AG08396 (cell line): ENCODE measurements at places on chromosomes 5 and 9.

DNA sequence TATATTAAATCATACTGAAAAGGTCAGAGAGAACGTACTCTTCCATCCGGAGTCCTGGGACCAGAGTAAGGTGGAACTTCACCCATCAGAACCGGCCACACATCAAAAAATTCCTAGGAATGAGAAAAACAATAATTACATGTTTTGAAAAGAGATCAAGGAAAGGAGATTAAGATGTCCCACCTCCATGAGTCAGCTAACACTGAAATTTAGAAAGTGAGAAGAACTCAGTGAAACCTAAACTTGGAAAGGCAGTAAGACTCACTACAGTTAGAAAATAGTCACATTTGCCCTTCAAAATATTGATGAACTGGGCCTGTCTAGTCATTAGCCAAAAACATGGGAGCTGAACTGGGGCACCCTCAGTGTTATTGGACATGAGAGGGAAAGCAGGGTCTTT, 23.0 kb downstream of the PDE6A start:
- DNase-seq = no peak

GRCh38 chr9:4686112-4686511, 6.7 kb downstream of the CDC37L1 start:
- no peak for DNase-seq

- no peak for DNase-seq
These were observed 159.0 kb upstream of the SLC12A2 start for GRCh38 chr5:127924606-127925005.

DNA sequence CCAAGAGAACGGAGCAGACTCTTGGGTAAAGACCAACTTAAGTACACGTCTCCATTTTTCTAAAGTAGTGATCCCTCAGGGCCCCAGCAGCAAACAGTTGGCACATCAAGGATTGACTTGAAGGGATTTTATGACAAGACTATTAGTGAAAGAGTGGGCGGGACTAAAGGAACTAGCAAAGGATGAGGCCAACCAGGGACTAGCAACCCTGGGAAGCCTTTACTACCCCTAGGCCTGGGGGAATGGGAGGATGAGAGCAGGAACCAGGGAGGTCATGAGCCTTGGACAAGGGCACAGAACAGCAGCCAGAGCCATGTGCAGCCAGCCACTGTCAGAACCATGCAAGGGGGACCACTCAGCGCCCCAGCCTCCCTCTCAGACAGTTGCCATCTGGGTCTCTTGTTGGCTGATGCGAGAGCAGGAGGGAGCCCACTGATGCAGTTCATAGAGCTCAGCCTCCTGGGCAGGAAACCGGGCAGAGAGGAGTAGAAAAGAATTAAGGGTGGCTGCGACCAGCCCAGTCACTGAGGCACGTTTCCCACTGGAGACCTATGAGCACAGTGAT, 28.1 kb downstream of the TGFBI start:
- no peak for DNase-seq

- no peak for DNase-seq
These were observed 187.3 kb downstream of the EFNA5 start for GRCh38 chr5:107483231-107484024.

GRCh38 chr9:76882686-76883085, 23.2 kb downstream of the PRUNE2 start:
- no peak for DNase-seq

DNA sequence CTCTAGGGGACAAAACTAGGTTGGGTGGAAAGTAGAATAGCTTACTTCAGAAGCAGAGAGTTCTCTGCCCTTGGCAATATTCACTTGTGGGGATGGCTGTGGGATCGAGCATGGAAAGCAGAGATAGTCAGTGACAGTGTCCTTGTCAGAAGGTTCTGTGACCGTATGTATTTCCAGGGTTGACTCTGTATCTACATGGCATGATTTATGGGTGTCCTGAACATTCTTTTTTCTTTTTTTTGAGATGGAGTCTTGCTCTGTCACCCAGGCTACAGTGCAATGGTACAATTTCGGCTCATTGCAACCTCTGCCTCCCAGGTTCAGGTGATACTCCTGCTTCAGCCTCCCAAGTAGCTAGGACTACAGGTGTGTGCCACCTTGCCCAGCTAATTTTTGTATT, 77.4 kb upstream of the LHFPL2 start:
- DNase-seq = no peak

DNA sequence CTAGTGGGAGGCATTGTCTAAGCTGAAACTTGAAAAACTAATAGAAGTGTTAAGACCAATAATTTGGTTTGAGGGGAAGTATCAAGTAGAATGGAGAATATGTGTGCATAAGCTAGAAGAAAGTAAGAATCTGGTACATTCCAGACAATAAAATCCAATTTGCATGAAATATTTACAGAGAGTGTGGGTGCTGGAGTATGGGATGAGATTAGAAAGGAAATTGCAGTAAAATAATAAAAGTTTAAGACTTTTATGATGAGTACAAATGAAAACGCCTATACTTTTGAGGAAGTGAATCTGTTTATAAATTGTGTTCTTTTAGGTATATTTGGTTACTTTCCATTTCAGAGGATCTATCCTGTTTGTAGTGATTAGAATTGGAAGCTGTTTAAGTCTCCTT, 165.4 kb upstream of the TNC start:
- DNase-seq = no peak
